ENCODE measurements at places on chromosomes 2 and 18. TPM values are rescaled to one million over a fixed set of nuclear protein-coding genes. Genes with fewer than 3 reads are reported as not detected.

KCNJ13 gene
- not detected for total RNA-seq

COL4A4 gene
- total RNA-seq, result 36.1 TPM

CERKL gene
- total RNA-seq, result 0.29 TPM

ALLC gene
- not detected for total RNA-seq

E2F6 gene
- total RNA-seq, result 14.5 TPM

TMX3 gene
- 56.4 TPM for total RNA-seq

Data from upper lobe of right lung (tissue), 1 donor.